ENCODE measurements at places on chromosomes 2 and 18. TPM values are rescaled to one million over a fixed set of nuclear protein-coding genes. Genes with fewer than 3 reads are reported as not detected.

- H3K27ac ChIP-seq: no peak overlapping the region
- H3K36me3 ChIP-seq: no peaks in the 10 kb centered on the region
- H3K27me3 ChIP-seq: no peaks in the 10 kb centered on the region
- H3K4me3 ChIP-seq: no peak overlapping the region
- no peaks in the 10 kb centered on the region for H3K4me1 ChIP-seq
Observed at GRCh38 chr18:29250259-29250658, 1073.3 kb upstream of the CDH2 start.

Gene L3MBTL4
- polyA plus RNA-seq: 1.1 TPM

- H3K4me3 ChIP-seq: no peak overlapping the region
- peak overlapping the region; percentile 73 for H3K27ac ChIP-seq
- peaks cover 24% of the 10 kb centered on the region for H3K4me1 ChIP-seq
- no peaks in the 10 kb centered on the region for H3K27me3 ChIP-seq
- DNase-seq: no peak
- H3K36me3 ChIP-seq: peaks cover 100% of the 10 kb centered on the region
Observed at GRCh38 chr2:48508461-48509124, 21.4 kb upstream of the STON1 start.

DNA sequence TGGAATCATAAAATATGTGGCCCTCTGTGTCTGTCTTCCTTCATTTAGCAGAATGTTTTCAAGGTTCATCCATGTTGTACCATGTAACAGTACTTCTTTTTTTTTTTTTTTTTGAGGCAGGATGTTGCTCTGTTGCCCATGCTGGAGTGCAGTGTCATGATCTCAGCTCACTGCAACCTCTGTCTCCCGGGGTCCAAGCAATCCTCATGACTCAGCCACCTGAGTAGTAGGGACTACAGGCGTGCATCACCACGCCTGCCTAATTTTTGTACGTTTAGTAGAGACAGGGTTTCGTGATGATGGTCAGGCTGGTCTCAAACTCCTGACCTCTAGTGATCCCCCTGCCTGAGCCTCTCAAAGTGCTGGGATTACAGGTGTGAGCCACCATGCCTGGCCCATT, 31.2 kb downstream of the RAB1A start:
- peaks cover 6% of the 10 kb centered on the region for H3K4me1 ChIP-seq
- peaks cover 100% of the 10 kb centered on the region for H3K36me3 ChIP-seq
- H3K4me3 ChIP-seq: no peak overlapping the region
- no peaks in the 10 kb centered on the region for H3K27me3 ChIP-seq
- DNase-seq: no peak

Gene SLC8A1
- 0.77 TPM for polyA plus RNA-seq

GRCh38 chr2:17069564-17069963, 403.9 kb upstream of the CYRIA start:
- no peaks in the 10 kb centered on the region for H3K27me3 ChIP-seq
- H3K4me3 ChIP-seq: no peak overlapping the region
- H3K27ac ChIP-seq: no peak overlapping the region
- H3K36me3 ChIP-seq: no peaks in the 10 kb centered on the region

Gene MC2R
- polyA plus RNA-seq: not detected

Gene FEV
- not detected for polyA plus RNA-seq

- H3K27ac ChIP-seq: no peak overlapping the region
- no peak overlapping the region for H3K4me3 ChIP-seq
- peak; percentile 83 for DNase-seq
- H3K36me3 ChIP-seq: no peaks in the 10 kb centered on the region
- H3K4me1 ChIP-seq: peaks cover 21% of the 10 kb centered on the region
Observed at GRCh38 chr2:239751679-239752355, 273.3 kb downstream of the NDUFA10 start.

- peak; percentile 72 for DNase-seq
- H3K27ac ChIP-seq: peak overlapping the region; percentile 19
- H3K4me3 ChIP-seq: no peak overlapping the region
- H3K4me1 ChIP-seq: peaks cover 32% of the 10 kb centered on the region
Observed at GRCh38 chr2:96108541-96109360, 7.6 kb downstream of the ADRA2B start.

- no peak for DNase-seq
- peaks cover 18% of the 10 kb centered on the region for H3K4me1 ChIP-seq
- H3K27me3 ChIP-seq: no peaks in the 10 kb centered on the region
- H3K36me3 ChIP-seq: no peaks in the 10 kb centered on the region
Observed at GRCh38 chr2:68939962-68940361, 12.7 kb downstream of the GKN2 start.
